ENCODE measurements at places on chromosomes 7 and 10. TPM values are rescaled to one million over a fixed set of nuclear protein-coding genes. Genes with fewer than 3 reads are reported as not detected.

DNA sequence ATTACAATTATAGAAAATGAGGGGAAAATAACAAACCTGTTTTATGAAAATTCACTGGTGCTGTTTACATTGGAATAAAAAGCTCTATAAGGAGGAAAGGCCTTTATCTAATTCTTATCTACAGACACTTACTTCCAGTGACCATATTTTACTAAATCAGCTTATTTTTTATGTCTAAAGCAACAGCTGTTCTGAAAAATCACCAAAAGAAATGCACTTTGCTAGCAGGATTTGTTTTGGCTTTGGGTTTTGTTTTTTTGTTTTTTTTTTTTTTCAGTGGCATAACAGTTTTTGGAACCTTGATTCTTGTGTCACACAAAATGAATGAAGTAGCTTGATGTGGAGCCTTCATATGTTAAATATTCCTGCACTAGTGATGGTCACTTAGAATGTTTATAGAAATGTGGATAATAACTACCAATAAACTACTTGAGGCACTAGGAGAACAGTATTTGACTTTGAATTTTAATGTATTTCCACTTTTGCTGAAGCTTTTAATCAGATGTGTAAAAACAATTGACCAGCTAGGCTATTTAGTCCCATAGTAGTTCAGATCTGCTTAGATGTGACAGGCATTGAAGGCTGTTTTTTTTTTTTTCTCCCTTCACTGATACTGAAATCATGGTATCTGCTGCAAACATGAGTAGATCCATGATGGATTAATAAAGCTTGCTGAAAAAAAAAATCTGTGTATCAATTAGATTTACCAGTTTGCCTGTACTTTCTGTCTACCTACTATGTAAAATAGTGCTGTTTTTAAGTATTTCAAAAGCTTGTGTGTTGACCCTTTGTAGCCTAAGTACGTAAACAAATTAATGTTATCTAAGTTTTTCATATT lies 2.8 kb downstream of the ARL4A start:
- DNase-seq = no peak

DNA sequence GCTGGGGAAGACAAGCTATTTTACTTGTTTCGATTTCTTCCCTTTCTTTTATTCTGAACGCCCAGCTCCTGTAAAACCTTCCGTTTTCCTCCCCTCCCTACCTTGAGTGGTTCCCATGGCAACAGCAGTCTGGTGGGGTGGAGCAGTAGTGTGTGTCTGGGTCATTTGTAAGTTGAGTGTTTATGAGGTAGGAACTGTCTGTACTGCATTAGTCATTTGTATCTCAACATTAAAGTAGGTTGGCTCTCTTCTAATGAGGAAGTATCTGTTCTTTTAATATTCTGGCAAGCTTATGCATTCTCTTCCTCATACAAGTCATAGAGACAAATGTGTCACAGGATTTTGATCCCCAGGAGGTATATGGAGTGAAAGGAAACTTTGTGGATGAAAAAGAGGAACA lies 85.3 kb upstream of the CCDC6 start:
- DNase-seq = no peak

GRCh38 chr10:6802759-6803426 lies 222.8 kb upstream of the PRKCQ start:
- no peak for DNase-seq

GRCh38 chr10:131207176-131207575 lies 104.3 kb downstream of the TCERG1L start:
- DNase-seq = no peak

Gene COL28A1
- total RNA-seq = not detected

- DNase-seq = peak; percentile 90
These were observed at the start of gene ACBD7 for GRCh38 chr10:15088428-15089261. Gene ACBD7, minus strand, starts transcription at chr10:15088776. Its CDS starts 48 bp downstream, at chr10:15088728.

Measured in activated naive CD8-positive, alpha-beta T cell treated with anti-CD3 and anti-CD28 coated beads, Interleukin-2, amount 10 ng/mL, durations not matched to agents 7 days and 5 days (primary cell).